MCF 10A (cell line): ENCODE measurements at places on chromosomes 5 and 9.
A peak's percentile ranks its signal among the peaks of the same experiment; 100 is the strongest.

DNA sequence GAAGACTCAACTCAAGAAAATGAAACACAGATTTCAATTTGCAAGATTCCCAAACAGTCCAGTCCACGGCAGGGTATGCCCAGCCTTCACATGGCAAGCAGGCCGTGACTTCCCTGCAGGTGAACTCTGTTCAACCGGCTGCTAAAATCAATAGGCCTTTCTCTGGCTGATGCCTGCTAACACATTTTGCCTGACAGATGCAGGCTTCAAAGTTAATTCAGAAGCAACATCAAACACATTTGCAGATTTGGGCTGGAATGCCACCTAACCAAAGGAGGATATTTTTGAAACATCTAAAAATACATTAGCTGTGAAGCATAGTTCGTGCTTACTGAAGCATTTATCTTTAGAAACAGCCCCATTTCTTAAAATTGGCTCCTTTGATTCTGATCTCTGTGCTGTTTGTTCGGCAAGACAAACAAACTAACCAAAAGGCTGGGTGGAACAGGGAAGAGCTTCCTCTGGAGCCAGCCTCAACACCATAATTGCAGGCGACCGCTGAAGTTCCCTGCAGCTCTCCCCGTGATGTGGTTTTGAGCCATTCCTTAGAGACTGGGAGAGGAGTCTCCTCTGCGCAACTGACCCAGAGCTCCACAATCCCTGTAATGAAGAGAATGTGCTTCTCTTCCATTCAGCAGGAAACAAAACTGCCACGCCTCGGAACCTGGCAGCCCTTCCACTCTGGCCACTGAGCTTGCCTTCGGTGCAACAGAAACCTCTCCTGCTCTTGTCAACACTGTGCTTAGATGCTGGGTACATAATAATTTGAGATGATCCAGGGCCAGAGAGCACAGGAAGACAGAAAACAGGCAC lies 126.5 kb downstream of the MYO10 start:
- no peak for DNase-seq

DNA sequence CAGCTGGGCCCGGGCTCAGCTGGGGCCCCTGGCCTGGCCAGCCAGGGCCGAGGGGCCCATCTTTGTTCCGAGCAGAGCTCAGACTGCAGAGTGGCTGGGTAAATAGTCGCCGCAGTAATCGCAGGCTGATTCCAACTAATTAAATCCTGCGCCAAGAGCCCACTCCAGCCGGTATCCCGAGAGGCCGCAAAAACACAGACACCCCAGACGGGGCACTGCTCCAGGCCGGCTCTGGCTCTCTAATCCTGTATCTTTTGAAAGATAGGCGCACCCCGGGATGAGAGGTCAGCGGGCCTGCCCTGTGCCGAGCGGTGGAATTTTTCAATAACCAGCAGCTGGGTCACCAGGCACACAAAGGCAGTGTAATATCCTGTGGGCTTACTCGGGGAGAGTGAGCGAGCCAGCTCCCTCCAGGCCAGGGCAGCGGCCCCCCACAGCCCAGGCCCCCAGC lies 57.7 kb downstream of the LMX1B start:
- no peak for DNase-seq

DNA sequence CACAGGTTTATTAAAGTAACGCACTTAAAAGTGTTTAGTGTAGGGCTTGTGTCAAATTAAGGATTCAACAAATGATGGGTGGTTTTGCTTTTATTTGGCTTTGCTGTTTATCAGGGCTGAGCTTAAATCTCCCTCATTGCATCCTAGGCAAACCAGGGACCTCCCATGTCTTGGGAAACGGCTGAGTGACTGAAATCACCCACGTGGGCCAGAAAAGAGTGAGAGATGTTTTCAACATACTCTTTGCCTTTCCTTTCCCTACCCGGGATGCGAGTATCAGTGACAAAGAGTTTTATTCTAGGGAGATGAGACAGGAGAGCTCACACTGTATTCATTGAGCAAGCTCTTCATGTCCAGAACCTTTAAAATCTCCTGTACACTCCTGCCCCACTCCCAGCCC lies 23.3 kb downstream of the KCNMB1 start:
- no peak for DNase-seq

GRCh38 chr9:133487331-133487725 lies 8.4 kb upstream of the SLC2A6 start:
- DNase-seq: no peak

DNA sequence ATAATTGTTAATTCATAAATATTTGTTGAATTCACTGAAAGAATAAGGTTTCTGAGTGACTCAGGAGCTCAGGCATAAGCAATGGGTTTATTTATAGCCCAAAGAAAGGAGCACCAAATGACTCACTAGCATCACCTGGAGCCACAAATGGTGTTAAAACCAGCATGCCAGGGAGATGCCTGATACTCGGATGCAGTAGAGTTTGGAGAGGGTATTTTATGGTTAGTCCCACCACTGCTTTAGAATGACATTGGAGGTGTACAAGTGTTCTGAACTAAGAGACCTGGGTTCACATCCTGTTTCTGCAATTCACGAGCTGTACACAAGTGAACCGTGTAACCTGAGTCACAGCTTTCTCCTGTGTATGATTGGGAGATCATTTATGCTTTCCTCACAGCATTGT lies 25.2 kb downstream of the CCL28 start:
- peak; percentile 63 for DNase-seq

GRCh38 chr5:74995926-74996325 lies 56.4 kb downstream of the GCNT4 start:
- no peak for DNase-seq

GRCh38 chr9:2299843-2300205 lies 284.7 kb downstream of the SMARCA2 start:
- no peak for DNase-seq

DNA sequence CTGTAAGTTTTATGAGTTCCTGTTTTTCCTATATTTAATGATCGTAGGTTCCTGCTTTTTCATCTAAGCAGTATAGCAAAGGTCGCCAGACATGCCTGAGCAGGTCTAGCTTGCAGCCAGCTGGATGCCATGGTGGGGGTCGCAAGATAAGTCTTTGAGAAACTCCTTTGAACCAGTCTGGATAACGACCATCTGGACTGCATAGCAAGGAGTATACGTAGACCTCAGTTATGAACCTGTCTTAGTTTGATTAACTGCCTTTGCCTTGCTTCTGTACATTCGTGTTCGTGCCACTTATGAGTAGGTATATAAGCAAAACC lies 8.4 kb upstream of the SPATA31E1 start:
- no peak for DNase-seq
